Renal cortical epithelial cell (primary cell): ENCODE measurements at places on chromosomes 3 and 15. TPM values are rescaled to one million over a fixed set of nuclear protein-coding genes. Genes with fewer than 3 reads are reported as not detected.
A peak's percentile ranks its signal among the peaks of the same experiment; 100 is the strongest.

DNA sequence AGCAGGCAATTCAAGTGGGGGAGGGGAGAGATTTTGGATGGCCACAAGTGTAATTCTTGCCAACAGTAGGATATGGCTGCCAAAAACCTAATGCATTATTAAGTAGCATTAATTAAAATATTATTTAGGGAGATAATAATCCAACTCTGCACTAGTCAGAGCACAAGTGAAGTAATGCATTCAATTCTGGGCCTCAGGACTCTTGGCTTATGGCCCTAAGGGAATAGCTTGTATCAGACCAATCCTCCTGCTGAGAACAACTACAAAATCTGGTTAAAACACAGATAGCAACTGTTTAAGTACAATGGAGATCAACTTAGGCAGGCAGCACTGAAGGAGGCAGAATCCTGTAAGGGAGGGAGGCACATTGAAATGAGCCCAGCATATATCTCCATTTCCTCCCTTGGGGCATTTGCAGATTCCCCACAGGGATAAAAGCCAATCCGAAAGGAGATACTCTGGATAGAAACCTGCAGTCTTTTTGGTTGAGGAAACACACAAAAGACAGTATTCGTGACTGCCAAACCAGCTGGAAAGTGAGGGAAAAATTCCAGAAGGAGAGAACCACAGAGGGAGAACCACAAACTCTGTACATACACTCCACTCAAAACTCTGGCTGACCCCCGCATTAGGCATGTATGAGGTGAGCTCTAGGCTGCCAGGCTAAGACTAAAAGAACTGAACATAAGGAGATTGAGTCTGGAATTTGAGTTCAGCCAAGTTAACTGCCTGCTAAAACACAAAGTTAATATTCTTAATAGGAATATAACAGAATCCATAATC, 57.4 kb downstream of the ETFA start:
- no peak for DNase-seq

DNA sequence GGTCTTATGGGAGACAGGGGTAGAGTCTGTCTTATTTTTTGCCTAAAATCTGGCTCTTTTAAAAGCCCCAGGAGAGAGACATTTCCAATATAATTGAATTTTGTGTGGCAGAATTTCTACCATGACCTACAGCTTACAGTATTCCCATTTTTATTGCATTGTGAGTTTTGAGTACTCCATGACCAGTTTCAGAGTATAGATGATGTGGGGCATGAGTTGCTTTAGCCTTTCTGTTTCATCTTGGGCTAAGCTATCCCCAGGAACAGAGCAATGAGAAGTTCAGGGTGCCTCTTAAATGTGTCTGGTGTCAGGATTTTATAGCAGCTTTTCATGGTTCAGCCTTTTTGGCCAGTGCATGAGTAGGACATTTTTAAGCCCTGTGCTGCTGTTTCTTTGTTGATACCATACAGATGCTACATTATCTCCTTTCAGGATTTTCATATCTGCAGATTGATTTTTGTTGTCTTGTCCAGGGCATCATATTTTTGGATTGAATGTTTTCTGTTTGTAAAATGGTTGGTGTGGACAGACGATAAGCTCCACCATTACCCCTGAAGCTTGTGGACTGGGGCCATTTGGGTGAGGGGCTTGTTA, 3.5 kb downstream of the ABHD2 start:
- DNase-seq: no peak

PDIA3 gene
- 129 and 275 TPM in 2 replicates for total RNA-seq

- DNase-seq: peak; percentile 62
These were observed 1073.5 kb downstream of the NAALADL2 start for GRCh38 chr3:175932586-175932985.
